ENCODE measurements at places on chromosomes 5 and 9.
A peak's percentile ranks its signal among the peaks of the same experiment; 100 is the strongest.

- no peak for DNase-seq
Observed at GRCh38 chr5:122054266-122054665, 23.8 kb downstream of the LOX start.

DNA sequence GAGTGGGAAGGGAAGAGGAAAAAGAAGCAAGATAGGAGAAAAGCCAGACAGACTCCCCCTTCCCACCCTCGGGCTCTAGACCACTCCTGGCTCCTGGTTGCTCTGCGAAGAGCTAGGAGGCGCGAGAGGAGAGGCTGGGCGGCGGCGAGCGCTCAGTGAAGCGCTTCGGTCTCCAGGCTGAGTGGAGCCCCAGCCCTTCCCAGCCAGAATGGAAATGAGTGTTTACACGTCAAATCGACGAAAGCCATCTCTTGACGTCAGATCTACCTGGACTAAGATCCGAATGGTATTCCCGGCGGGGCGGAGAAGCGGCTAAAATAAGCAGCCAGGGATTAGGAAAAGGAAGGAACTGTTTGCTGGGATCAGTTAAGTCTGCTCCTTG is at the start of gene PCSK1:
Gene PCSK1, minus strand, starts transcription at position 183 of the 382 bp plus-strand sequence. CDS start 206 bp downstream, outside the sequence.
- DNase-seq, result no peak

GRCh38 chr9:85402551-85402950 is 339.2 kb downstream of the AGTPBP1 start:
- no peak for DNase-seq

- no peak for DNase-seq
Observed at GRCh38 chr5:175750511-175750931, 92.7 kb downstream of the HRH2 start.

DNA sequence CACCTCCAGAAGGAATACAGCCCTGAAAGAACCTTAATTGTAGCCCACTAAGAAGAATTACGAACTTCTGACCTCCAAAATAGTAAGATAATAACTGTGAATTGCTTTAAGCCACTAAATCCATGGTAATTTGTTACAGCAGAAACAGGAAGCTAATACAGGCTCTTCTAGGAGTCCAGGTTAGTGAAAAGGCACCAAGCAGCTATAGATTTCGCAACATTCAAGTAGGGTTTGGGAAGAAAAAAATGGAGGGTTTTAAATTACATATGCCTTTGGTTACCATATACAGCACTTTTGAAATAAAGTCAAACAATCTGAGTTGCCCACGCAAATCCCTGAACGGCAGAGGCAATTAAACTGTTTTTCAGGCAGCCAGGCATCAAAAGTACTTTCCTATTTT is 1.7 kb upstream of the ACTL7A start:
- no peak for DNase-seq

DNA sequence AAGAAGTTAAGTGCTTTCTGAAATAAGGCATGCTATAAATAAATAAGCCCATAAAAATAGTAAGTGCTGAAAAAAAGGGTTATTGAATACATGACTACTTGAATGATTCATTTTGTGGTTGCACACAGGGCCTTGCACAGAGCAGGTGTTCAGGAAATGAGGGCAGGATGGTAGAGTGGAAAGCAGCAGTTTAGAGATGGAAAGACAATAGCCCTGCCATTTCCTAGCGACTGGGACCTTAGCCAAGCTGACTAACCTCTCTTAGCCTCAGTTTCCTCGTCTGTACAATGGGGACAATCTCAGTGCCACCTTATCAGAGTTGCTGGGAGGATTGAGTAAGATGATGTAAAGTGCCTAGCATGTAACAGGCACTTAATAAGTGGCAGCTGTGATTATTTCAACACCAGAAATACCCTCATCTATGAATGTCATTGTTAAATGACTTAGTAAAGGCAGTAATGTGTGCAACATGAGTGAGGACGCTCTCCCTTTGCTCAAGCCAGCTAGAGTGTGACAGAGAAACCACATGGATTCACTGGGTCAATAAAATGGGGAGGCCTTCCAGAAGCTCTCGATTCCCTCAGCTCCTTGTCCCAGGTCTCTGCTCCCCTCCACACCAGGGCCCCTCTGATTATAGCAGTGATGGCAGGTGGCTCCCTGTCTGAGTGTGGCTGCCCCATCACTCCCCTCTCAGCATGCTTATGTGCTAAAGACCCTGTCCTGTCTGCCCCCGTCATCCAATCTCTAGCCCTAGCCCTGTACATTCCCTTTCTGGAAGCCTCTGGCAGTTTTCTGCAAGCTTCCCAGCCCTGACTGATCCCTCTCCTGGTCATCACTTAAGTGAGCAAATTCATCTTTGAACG is 16.0 kb upstream of the PHF19 start:
- peak; percentile 74 for DNase-seq

GRCh38 chr5:55763746-55764420 is 26.0 kb downstream of the DDX4 start:
- no peak for DNase-seq

GRCh38 chr9:93116072-93116961 is 17.7 kb downstream of the NINJ1 start:
- no peak for DNase-seq

DNA sequence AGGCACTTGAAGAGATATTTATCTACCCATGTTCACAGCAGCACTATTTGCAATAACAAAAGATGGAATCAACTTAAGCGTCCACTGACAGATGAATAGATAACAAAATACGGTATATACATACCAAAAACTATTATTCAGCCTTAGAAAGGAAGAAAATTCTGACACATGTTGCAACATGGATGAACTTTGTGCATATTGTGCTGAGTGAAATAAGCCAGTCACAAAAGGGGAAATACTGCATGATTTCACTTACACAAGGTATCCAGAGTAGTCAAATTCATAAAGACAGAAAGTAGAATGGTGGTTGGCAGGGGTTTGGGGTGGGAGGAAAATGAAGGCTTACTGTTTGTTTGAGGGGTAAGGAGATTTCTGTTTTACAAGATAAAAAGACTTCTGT is 66.0 kb downstream of the FBN2 start:
- DNase-seq, result no peak

DNA sequence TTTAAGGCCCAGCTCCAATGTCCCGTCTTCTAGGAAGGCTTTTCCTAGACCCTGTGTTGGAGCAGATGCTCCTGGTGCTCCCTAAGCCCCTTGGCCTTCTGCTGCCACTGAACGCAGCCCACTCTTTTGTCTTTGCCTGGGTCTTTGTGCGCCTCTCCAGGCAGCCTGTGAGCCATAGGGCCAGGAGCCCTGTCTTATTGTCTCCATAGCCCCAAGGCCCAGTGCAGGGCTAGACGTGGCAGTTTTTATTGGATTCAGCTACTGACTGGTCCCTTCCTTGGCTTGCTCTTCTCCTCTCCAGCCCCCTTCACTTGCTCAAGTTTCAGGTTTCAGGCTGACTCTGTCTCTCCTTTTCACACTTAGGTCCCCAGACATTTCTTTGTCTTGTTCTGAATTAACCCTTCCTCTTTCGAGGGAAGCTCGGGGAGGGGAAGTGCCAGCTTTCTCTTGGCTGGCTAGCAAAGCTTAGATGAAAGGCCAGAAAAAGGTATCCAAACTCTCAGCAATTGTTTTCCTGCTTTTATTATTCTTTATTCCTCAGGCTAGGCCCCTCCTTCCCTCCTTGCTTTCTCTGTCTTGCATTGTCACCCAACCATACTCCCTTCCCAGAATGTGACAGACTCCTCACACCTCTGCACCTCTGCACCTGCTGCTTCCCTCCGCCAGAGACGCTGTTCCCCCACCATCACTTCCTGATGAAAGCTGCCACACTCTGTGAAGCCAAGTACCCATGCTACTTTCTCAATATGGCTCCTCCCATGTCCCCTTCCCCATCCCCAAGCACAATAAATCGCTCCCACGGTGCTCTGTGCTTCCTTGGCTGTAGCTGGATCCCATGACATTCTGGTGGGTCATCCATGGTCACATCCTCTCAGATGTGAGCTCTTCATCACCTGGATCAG is 101.6 kb upstream of the CPEB4 start:
- no peak for DNase-seq

DNA sequence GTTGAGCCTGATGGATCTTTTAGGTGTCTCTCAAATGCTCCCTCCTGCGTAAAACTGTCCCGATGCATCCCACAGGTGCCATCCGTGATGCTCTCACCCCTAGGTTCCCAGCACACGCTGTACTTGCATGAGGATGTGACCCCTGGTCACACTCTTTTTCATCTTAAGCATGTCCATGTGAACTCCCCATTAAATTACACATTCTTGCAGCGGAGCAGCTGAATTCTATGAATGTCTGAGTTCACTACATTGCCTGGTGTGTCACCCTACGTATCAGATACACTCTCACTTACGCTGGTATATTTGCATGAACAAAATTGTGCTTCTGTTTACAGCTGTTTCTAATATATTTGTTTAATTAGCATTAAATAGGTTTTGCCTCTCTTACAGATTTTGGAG is 105.3 kb upstream of the RETREG1 start:
- DNase-seq, result no peak

GRCh38 chr9:114743446-114743845 is 61.5 kb upstream of the TEX48 start:
- no peak for DNase-seq

DNA sequence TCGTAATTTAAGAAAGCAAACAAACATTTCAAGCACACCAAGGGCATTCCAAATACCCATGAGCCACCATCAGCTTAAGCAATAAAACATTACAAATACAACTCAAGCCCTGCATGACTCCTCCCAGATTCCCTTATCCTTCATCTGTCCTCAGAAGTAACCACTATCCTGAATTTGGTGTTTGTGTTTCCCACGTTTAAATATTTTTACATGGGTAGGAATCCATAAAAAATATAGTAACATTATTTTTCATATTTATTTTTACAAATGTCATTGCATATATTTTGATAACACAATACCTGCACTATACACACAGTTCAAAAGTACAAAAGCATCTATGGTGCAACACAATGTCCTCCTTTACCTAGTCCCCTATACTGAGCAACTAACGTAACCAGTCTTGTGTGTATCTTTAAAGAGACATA is 6.4 kb downstream of the PRKAA1 start:
- no peak for DNase-seq

DNA sequence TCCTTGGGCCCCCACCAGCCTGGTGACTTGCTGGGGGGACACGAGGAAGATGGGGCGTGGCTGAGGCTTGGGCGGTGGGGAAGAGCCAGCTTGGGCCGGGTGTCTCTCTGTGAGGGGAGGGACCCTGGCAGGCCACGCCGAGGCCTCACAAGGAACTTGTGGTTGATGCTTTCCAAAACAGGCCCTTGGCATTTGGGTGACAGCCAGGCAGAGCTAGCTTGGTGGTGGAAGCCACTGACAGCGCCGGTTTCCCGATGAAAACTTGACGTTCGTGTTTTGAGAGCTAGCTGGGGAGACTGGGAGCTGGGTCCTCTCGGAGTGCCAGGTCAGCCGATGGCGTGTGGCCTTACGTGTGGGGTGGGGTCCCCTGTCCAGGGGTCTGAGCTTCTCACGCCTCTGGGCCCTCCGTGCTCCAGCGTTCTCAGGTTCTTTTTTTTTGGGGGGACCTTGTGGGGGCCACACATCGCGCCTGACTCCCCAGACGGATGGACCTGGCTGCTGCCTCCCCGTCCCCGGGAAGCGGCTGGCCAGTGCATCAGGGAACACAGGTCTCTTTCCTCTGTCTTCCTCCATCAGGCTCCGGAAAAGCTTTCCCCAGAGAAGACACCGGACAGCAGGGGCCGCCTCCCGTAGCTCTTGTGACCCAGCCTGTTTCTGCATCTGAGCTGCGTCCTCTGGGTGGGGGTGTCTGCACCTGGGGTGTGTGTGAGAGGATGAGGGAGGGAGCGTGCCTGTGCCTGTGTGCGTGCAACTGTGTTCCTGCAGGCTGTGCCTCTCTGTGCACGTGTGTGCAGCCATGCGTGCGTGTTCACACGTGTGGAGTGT is 129.3 kb upstream of the LPCAT1 start:
- peak; percentile 17 for DNase-seq

- DNase-seq, result no peak
Observed at GRCh38 chr9:87255431-87256155, 242.1 kb upstream of the DAPK1 start.

DNA sequence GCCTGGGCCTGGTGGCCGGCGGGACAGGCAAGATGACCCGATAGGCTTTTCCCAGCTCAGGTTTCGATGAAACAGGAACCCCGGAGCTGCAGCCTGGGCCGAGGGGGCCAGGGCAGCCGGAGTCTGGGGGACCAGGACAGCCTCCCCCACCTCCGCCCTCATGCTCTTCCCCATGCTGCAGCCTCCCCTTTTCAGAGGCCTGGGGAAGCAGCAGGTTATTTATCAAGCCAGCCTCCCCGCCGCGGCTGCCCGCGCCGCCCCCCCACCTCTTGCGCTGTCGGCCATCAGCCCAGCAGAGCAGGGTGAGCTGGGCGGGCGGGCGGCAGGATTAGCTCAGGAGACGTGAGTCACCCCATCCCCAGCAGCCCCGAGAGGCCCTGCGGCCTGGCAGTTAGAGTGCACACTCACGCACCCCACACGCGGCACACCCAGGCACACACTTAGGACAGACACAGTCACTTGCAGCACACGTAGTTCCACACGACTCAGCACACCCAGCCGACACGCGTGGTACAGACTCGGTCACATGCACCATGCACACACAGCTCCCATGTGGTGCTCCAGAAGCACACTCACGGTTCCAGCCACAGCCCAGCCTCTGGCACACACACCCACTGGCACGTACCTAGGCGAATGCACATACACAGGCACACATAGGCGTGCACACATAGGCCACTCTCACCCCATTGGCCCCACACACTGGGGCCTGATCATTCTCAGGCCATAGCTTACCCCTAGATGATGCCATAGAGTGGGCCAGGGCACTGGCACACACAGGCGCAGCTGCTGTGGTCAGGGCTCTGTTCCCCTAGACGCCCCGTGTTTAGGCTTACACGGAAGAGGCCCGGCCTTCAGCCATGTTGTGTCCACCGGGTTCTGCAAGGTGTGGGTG is 13.0 kb downstream of the CXXC5 start:
- DNase-seq, result peak; percentile 97

GRCh38 chr5:154916874-154917273 is 21.1 kb downstream of the GEMIN5 start:
- DNase-seq, result no peak

DNA sequence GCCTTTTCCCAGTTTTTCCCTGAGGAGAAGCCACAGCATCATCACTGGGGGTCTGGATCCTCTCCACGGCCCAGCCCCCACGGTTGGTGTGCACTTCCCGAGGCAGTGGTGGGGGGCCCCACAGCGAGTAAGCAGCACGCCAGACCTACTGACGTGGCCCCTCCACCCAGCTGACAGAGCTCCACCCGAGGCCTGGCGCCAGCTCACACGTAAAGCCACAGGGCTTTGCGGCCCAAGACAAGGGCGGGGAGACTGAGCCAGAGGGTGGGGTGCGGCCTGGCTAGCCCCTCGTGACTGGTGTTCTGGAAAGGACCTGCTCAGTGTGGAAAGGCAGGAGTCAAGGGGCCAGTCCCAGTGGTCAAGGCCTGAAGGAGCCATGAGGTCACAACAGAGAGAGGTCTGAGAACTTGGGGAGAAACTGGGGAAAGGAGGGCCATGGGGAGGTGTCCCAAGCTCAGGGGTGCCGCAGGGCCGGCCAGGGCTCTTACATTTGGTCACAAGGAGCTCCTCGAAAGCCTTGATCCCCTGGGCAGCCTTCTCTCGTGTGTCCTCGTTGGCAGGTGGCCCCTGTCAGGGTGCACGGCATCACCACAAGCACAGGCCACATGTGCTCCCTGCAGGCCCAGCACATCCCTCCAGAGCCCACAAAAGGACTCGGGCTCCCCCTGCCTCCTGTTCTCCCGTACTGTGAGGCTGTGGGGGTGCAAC is 5.5 kb downstream of the SNAPC4 start:
- DNase-seq, result no peak
